ENCODE measurements at places on chromosomes 16 and 17.

- no peak for DNase-seq
Measured at GRCh38 chr16:49594153-49594552, 220.5 kb downstream of the C16orf78 start.

GRCh38 chr16:50273888-50274325, 7.6 kb downstream of the ADCY7 start:
- peak; percentile 20 for DNase-seq

DNA sequence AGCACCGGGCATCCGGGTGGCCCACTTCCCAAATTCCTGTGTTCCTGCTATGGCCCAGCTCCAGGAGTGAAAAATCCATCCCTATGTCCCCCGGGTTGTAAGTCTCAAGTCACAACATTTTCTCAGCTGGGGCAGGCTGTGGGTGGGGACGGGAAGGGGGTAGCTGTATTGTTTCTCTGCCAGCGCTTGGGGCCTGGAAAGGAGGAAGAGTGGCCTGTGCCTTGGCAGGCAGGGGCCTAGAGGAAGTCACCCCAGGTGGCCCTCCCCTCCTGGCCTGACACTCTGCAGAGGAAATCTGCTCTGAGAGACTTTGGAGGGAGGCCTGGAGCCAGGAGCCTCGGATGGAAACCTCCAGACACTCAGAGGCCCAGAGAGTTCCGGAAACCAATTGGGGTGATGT, 10.6 kb upstream of the SCN4A start:
- DNase-seq, result peak; percentile 19

DNA sequence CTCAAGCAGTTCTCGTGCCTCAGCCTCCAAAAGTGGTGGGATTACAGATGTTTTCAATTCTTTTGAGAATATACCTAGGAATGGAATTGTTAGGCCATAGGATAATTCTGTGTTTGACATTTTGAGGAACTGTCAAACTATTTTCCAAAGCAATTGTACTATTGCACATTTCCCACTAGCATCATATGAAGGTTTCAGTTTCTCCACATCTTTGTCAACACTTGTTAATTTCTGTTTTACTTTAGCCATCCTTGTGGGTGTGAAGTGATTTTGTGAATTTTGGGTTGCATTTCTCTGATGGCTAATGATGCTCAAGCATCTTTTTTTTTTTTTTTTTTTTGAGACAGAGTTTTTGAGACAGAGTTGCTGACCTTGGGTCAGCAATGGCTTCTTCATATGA, 6.2 kb downstream of the NT5M start:
- no peak for DNase-seq

DNA sequence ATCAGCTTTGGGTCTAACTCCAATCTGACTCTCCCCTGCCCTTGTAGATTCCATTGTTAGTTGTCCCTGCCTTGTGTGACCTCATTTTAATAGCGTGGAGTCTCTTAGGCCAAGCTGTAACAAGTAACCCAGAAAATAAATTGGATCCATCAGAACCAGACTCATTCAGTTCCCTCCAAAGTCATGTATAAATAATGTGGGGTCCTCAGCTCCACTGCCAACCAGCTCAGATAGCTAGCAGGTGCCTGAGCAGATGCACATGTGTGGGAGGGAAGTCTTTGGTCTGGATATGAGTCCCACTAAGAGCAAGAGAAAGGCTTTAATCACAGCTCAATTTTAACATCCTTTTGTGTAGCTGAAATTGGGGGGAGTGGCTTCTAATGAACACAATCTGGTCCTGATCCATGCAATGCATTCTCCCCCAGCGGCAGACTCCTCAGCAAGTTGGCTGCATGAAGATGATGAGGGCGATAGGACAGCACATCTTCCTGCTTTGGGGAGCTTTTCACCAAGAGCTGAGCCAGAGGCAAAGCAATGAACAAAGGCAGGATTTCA, 151.6 kb downstream of the ABCC12 start:
- DNase-seq, result no peak

DNA sequence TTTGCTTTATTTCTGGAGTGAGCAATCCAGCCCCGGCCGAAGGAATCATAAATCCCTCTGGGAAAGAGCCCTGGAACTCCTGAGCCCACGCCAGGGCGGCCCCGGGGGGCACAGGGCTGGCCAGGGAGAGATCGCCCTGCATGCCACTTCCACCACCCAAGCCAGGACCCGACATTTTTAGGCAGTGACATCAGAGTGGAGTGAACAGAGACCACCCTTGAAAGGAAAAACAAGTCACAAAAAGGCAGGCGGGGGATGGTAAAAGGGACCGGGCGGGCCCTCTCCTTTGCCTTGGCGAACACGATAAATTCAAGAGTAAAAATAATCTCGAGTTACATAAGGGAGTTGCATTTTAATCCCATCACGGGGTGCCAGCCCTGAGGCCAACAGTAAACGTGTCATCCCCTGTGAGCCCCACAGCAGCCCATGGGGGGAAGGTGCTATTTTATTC, 284.1 kb downstream of the C16orf95 start:
- no peak for DNase-seq

GRCh38 chr16:84446596-84447392, 57.7 kb downstream of the MEAK7 start:
- DNase-seq, result no peak

DNA sequence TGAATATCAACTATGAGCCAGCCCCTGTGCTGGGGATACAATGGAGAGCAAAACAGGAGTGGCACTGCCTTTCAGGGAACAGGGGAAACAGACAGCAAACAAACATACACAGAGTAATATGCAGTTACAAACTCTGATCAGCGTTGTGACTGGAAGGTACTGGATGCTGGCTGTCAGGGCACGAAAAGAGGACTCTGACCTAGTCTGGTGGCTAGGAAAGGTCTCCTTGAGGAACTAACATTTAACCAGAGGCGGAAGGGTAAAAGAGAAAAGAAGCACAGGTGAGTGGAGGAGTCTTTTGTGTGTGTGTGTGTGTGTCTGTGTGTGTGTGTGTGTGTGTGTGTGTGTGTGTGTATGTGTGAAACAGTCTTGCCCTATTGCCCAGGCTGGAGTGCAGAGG, 12.4 kb upstream of the B4GALNT2 start:
- no peak for DNase-seq

GRCh38 chr17:49365667-49366066, 3.6 kb upstream of the ZNF652 start:
- peak; percentile 17 for DNase-seq

- no peak for DNase-seq
Measured at GRCh38 chr17:50466371-50467113, 2.1 kb downstream of the CHAD start.

- no peak for DNase-seq
Measured at GRCh38 chr17:82029990-82030469, 1.4 kb upstream of the RAC3 start.
